ENCODE measurements at places on chromosomes 13 and 19. TPM values are rescaled to one million over a fixed set of nuclear protein-coding genes. Genes with fewer than 3 reads are reported as not detected.

Gene PPP2R1A
- total RNA-seq: 173 TPM

Gene TFDP1
- total RNA-seq: 59.3 TPM

Gene DHDH
- 0.28 TPM for total RNA-seq

Gene HAUS8
- 3.9 TPM for total RNA-seq

Gene ZNF600
- 3.9 TPM for total RNA-seq

Gene SIGLEC12
- not detected for total RNA-seq

Gene WDR88
- not detected for total RNA-seq

Gene IGFL3
- total RNA-seq: not detected

Gene ZNF829
- total RNA-seq: 3.3 TPM

Gene TNNT1
- 1.3 TPM for total RNA-seq

Gene ELANE
- not detected for total RNA-seq

Gene COX6B2
- total RNA-seq: not detected

Gene RANBP3
- 46.7 TPM for total RNA-seq

Gene ZNF546
- total RNA-seq: 5.8 TPM

Gene BORCS8
- 14.7 TPM for total RNA-seq

Gene C1QTNF9
- total RNA-seq: under 0.01 TPM

Gene ADGRE1
- not detected for total RNA-seq

Gene ENOX1
- total RNA-seq: 1.9 TPM

Gene GPC6
- 31.4 TPM for total RNA-seq
